AG09319 (cell line): ENCODE measurements at places on chromosomes 3 and 15.

- DNase-seq, result no peak
These were observed 59.2 kb upstream of the ABHD17C start for GRCh38 chr15:80635953-80636352.

- DNase-seq, result no peak
These were observed 95.9 kb upstream of the UBE2E2 start for GRCh38 chr3:23107221-23107620.

- DNase-seq, result peak; percentile 68
These were observed 34.4 kb downstream of the B3GNT5 start for GRCh38 chr3:183287301-183287971.

DNA sequence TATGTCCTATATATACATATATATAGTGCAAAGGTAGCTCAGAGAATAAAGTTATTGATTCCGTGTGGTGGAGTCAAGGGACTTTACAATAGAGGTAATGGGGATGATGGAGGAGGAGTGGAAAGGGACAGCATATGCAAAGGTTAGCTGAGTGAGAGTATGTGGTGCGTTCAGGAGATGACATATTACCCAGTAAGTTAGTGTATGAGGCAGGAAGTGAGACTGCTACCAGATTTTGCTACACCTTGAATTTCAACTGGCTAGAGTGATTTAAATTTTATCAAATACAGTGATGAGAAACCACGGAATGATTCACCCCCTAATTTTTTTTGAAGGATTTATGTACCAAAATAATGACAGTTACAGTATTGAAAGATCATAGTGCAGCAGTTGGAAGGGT is 2.8 kb downstream of the ACTL6A start:
- no peak for DNase-seq

DNA sequence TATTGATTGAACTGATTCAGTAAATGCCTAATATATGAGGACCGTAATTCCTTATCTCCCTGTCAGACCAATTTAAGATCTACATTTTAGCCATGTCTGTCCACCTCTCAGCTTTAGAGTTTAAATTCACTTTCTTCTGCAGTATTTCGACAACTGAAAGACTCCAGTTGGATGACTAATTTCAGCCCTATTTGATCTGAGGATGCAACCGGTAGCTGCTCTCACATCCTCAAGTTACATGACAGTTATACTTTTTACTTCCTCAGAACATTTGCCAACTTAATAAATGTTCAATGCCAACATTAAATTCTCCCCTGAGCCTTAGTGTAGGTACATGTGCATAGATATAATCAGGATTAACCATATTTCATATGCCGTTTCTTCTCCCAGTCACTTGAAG is 2.5 kb upstream of the HHLA2 start:
- no peak for DNase-seq
